Glutamatergic neuron (in vitro differentiated cells): ENCODE measurements at places on chromosomes 2 and 18. TPM values are rescaled to one million over a fixed set of nuclear protein-coding genes. Genes with fewer than 3 reads are reported as not detected.
A peak's percentile ranks its signal among the peaks of the same experiment; 100 is the strongest.

GRCh38 chr2:24877646-24878045 lies 42.4 kb downstream of the ADCY3 start:
- no peak for DNase-seq

- DNase-seq: no peak
Measured at GRCh38 chr18:35131387-35132020, 90.3 kb downstream of the MAPRE2 start.

GRCh38 chr2:144448389-144449027 lies 71.4 kb downstream of the ZEB2 start:
- no peak for DNase-seq

- no peak for DNase-seq
Measured at GRCh38 chr18:31555971-31556747, 35.5 kb upstream of the TTR start.

- DNase-seq: no peak
Measured at GRCh38 chr18:62876111-62876510, 160.8 kb downstream of the PHLPP1 start.

- no peak for DNase-seq
Measured at GRCh38 chr2:130915595-130916437, 79.1 kb downstream of the ARHGEF4 start.

DNA sequence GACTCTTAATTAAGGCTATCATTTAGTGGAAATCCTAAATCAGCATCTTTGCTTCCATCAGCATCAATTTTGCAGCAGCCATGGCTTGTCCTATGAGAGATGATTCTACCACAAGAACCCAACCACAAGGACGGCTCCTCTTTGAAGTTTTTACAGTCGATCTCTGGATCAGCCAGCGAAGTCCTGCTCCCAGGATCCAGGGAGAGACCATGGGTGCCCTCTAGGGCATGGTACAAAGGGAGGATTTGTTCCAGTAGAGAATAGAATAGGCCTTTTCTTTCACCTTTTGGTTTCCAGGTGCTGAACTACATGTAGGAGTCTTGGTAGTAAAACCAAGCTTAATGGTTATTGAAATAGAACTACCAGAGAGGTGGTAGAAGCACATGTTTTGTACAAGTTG lies 52.7 kb downstream of the TMEM200C start:
- DNase-seq: no peak

- DNase-seq: no peak
Measured at GRCh38 chr2:215479121-215479520, 43.3 kb upstream of the FN1 start.

DNA sequence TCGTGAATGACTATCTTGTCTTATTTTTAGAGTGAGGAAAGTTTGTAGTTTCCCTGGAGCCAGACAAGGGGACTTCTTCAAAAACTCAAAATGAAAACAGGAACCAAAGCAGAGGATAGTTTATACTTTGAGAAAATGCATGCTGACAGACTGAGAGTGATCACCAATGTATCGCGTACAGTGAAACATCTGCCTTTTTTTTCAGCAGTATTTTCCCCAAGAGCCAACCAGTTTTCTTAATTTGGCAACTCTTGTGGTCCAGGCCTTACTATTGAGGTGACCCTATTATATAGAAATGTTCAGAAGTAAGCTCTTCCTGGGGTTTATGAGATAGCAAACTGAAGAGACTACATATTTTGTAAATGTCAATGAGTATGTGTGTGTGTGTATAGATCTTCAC lies 153.7 kb upstream of the VRK2 start:
- no peak for DNase-seq

DNA sequence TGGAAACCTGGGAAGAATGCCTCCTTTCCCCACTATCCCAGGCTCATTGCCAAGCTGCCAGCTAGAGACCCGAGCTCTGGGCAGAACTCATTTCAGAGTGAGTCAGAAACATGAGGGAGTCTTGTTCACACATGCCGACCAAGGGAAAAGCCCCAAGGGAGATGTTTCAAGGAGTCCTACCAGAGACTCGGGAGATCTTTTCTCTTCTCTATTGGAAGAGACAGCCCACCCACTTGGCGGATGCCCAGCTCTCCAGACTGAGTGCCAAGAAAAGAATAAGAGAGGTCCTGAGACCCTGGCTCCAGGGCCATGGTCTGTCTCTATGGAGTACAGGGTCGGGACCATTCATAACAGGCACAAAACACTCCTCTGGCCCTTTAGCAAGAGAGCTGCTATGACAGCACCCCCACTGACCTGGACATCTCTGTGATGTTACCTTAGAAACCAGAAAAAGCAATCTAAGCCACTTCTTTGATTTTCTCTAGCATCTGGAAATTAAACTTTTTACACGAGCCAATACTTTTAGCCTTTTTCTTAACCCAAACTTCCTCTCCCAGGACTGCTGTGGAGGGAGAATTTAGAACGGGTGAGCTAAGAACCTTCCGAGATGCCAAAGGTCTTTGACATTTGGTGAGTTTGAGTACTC lies 18.5 kb upstream of the IGFBP5 start:
- DNase-seq: no peak

GRCh38 chr2:224807153-224807964 lies 91.2 kb upstream of the CCDC195 start:
- no peak for DNase-seq

GRCh38 chr2:47935071-47935470 lies 28.8 kb upstream of the FBXO11 start:
- DNase-seq: no peak

DNA sequence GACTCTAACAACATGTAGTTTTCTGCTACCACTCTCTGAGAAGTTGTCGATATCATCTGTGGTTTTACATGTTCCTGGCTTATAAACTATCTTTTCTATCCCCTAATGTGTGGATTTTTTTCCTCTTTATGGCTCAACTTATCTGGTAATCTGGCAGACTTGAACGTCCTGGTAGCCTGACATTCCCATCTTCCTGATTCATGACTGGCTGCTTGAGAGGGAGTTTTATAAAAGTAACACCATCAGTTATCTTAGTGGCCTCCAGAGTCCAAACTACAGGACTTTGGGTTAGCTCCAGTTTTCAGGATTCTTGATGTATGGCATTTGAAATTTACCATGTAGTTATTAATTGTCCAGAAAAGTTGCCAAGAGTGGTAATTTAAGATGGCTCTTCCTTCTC lies 174.0 kb upstream of the GULP1 start:
- no peak for DNase-seq

GRCh38 chr2:74418312-74418711 lies 3.1 kb downstream of the C2orf81 start:
- no peak for DNase-seq

DNA sequence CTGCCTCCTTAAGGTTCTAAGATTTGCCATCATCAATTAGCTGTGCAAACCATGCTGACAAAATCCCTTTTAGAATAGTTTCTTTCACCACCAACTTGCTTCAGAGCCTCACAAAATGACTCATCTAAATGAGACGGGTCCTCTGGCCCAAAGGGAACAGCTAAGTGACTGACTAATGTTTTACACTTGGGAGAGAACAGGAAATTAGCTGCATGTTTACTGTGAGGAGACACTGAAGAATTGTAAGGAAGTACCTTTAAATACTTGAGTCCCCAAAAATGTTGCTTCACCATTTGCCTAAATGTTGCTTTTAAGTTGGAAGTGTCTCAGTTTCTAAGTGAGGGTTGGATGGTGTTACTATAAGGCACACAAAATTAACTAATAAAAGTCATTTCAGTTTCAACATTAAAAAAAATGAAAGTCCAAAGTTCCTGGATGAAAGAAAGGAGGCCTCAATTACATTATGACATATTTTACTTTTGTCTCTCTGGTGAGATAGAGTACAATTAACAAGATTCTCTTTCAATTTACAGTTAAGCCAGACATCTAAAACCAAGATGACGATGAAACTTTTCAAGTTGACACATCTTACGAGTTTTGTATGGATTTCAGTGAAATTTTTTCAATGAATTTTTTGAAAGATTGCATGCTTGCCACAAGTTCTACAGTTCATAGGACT lies 229.1 kb upstream of the FN1 start:
- DNase-seq: no peak

GRCh38 chr18:3799515-3799914 lies 349.5 kb downstream of the TGIF1 start:
- no peak for DNase-seq

DNA sequence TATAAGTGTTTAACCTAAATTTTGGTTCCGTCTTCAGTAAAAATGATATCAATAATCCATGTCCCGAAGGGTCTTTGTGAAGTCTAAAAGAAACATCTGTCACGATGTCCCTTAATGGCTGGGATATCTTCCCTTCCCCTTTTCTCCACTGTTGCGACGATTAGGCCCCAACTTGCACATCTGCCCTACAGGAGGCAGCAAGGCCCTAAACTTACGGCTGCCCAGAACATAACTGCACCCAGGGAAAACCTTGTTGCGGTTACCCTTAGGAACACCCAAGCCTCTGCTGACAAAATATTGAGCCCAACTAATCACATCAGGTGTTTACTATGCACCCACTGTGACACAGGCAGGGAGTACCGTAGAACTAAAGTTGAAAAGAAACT lies 1.3 kb upstream of the SMAD2 start:
- no peak for DNase-seq

GRCh38 chr2:215900843-215901242 lies 112.5 kb downstream of the MREG start:
- DNase-seq: no peak

GRCh38 chr2:10347562-10347948 lies 44.9 kb downstream of the HPCAL1 start:
- DNase-seq: no peak

GRCh38 chr18:581096-581495 lies 916 bp downstream of the CETN1 start:
- no peak for DNase-seq

- no peak for DNase-seq
Measured at GRCh38 chr2:170985407-170985806, 56.4 kb downstream of the GORASP2 start.

- DNase-seq: peak; percentile 71
Measured at GRCh38 chr2:61426267-61426897, 44.5 kb downstream of the USP34 start.

- DNase-seq: no peak
Measured at GRCh38 chr2:234427081-234428061, 69.5 kb downstream of the ARL4C start.

- DNase-seq: no peak
Measured at GRCh38 chr18:23550898-23551297, 35.4 kb downstream of the NPC1 start.

DNA sequence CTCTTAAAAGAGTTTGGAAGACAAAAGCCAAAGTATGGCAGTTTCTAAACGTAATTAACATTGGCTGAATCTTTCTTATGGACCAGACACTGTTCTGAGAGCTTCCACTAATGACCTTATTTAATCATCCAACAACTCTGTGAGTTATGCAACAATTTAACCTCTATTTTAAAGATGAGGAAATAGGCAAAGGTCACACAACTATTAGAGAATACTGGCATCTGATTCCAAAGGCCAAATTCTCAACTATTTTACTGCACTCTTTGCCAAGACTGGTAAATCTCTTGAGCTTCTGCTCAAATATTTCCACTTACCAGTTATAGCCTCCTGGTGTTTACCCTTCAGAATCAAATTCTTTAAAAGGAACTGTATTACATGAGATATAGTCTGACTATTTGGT lies 42.1 kb upstream of the ERMN start:
- DNase-seq: no peak

GRCh38 chr2:43576981-43577892 lies 18.6 kb downstream of the THADA start:
- no peak for DNase-seq

- DNase-seq: no peak
Measured at GRCh38 chr18:48179001-48179400, 230.2 kb downstream of the ZBTB7C start.

DNA sequence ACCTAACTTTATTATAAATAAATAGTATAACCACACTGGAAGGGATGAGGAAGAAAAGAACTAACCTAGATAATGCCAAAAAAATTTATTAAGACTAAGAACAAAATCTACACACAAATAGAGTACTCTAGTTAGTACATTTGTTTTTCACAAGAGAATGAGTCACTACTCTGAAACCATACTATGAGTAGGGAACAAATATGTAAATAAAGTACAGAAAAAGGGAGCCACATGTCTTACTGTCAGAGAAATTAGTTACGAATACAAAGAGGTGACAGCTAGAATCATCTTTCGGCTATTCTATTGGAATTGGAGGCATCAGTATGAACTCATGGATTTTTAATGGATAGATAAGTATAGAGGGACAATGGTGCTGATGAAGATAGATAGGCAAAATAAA lies 150.5 kb downstream of the COPS8 start:
- no peak for DNase-seq

GRCh38 chr2:107419191-107419590 lies 407.5 kb upstream of the RGPD4 start:
- no peak for DNase-seq

DNA sequence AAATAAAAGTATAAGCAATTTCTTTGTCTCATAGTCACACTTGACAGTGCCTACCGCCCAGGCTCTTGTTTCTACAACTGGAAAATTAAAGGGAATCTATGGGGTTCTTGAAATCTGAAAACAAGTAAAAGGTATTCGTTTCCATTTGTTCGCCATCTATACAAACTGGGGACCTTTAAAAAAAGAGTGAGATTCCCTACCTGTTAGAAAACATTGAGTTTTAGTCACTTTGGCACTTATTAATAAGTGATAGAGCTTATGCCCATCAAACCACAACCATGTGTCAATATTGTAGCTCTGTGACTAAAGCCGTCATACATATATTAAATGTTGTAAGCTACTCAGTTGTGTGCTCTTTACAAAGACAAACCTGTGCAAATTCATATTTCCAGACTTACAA lies 13.2 kb downstream of the FN1 start:
- DNase-seq: no peak

KCNE4 gene
- total RNA-seq: not detected

SERPINB2 gene
- not detected for total RNA-seq

RTP5 gene
- total RNA-seq: not detected

PPP1CB gene
- total RNA-seq: 144 TPM

HOXD1 gene
- total RNA-seq: not detected

LOXHD1 gene
- not detected for total RNA-seq

PHOSPHO2 gene
- 9.6 TPM for total RNA-seq

CHST10 gene
- 25.0 TPM for total RNA-seq

FOXI3 gene
- total RNA-seq: 0.34 TPM

POTEI gene
- total RNA-seq: 1.4 TPM

TRAK2 gene
- 58.9 TPM for total RNA-seq

VWA3B gene
- not detected for total RNA-seq
